Fibroblast of lung (primary cell): ENCODE measurements at places on chromosomes 1 and 21.

DNA sequence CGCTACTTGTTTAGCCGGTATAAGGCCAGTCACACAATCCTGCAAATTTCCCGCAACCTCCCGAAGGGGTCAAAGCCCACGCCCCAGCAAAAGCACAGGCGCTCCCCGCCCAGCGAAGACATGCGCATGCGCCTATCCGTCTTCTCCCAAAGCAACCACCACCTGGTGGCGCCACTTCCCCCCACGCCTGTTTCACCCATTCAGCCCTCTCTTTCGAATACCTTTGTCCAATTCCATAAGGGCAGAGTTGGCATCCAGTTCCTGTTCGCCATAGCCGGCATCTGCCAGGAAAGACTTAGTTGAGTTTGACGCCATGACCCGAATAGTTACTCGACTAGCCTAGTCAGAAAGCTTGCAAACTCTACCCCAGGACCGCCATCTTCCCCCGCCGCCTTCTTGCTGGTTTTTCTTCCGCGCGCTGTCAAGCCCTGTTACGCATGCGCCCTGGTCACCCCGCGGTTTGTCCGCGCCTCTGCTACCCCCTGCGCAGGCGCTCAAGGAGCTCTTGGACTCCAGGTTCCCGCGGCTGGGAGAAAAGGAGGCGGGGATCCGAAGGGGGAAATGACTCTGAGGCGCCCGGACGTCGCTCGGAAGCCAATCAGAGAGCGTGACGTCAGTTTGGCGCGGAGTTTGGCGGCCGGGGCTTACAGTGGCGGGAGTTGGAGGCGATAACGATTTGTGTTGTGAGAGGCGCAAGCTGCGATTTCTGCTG is at the start of the genes DTL and INTS7:
TSS of gene DTL (plus strand) at position 626 of the 712 bp plus-strand sequence. CDS start 143 bp downstream, outside the sequence.
TSS of gene INTS7 (minus strand) at position 435 of the 712 bp plus-strand sequence. CDS start at position 315, 120 bp downstream.
- DNase-seq = peak; percentile 99
- no peaks in the 10 kb centered on the region for H3K36me3 ChIP-seq
- H3K27ac ChIP-seq = peak within 1 kb of the TSS; percentile 89
- H3K27me3 ChIP-seq = no peaks in the 10 kb centered on the region

DNA sequence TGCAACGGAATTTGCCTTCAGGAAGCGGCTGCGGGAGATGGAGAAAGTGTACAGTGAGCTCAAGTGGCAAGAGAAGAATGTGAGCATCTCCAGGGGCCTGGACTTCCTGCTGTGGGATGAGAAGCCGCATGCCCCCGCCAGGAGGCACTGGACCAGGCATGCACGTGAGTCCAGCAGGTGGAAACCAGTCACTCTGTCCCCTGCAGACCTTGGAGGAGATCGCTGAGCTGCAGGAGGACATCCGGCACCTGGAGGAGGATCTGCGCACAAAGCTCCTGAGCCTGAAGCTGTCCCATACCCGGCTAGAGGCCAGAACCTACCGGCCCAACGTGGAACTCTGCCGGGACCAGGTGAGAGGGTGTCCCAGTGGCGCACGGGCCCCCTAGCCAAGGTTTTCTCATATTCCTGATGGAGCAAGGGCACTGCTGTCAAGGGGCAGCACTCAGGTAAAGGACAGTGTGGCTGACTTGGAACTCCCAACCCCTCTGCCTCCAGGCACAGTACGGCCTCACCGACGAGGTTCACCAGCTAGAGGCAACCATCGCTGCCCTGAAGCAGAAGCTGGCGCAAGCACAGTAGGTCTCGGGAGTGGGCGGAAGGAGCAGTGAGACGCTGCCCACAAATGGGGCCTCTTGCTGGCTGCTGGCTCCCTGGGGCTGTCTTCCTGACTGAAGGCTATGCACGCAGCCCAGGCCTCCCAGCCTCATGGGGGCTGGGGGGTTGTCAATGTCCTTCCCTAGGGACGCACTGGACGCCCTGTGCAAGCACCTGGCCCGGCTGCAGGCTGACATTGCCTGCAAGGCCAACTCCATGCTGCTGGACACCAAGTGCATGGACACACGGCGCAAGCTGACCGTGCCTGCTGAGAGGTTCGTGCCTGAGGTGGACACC is 1.2 kb upstream of the ADPRS start:
- H3K4me3 ChIP-seq = no peak overlapping the region
- peaks cover 8% of the 10 kb centered on the region for H3K4me1 ChIP-seq

DNA sequence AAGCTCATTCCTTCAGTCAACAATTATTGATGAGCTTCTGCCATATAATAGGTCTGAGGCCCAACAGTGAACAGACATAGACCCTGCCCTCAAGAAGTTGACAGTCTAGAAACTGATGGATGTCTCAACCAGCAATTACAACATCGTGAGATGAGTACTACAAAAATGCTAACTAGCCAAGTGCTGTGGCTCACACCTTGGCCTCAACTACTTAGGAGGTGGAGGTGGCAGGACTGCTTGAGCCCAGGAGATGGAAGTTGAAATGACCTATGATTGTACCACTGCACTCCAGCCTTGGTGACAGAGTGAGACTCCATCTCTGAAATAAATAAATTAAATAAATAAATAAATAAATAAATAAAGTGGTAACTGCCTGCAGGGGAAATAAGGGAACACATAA is 11.7 kb upstream of the PTP4A2 start:
- no peak overlapping the region for H3K4me3 ChIP-seq
- no peaks in the 10 kb centered on the region for H3K36me3 ChIP-seq
- H3K27ac ChIP-seq = no peak overlapping the region

DNA sequence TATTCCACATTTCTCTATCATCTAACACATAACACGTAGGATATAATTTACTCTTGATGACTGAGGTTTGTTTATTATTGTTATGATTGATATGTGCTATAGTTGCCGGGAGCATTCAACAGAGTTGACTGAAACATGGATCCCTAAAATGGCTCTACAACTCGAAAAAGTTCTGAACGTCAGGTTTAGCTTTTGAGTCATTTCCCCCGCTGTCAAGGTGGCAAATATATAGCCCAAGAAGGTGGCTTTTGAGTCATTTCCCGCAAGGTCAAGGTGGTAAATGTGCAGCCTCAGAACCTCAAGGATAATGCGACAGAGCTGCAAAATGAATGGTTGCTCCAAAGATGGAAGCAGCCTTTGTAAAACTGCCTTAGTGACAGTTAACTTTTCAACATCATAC is 104.0 kb downstream of the NIBAN1 start:
- H3K4me1 ChIP-seq = peaks cover 5% of the 10 kb centered on the region
- H3K27me3 ChIP-seq = no peaks in the 10 kb centered on the region
- DNase-seq = no peak
- no peak overlapping the region for H3K4me3 ChIP-seq
- H3K36me3 ChIP-seq = no peaks in the 10 kb centered on the region
- H3K27ac ChIP-seq = no peak overlapping the region
